ENCODE measurements at places on chromosomes 11 and 22. TPM values are rescaled to one million over a fixed set of nuclear protein-coding genes. Genes with fewer than 3 reads are reported as not detected.

The TMEM191C gene
- total RNA-seq = 0.66 TPM

The TSG101 gene
- 94.9 TPM for total RNA-seq

The ELF5 gene
- not detected for total RNA-seq

The EIF3F gene
- 369 TPM for total RNA-seq

The MMP7 gene
- total RNA-seq = 23.4 TPM

Data from A549 treated with AZD2906 at 1 μM for 4 hours (cell line).